ENCODE measurements at places on chromosomes 11 and 22.

- no peak for DNase-seq
These were observed 16.7 kb downstream of the TXN2 start for GRCh38 chr22:36464715-36465231.

DNA sequence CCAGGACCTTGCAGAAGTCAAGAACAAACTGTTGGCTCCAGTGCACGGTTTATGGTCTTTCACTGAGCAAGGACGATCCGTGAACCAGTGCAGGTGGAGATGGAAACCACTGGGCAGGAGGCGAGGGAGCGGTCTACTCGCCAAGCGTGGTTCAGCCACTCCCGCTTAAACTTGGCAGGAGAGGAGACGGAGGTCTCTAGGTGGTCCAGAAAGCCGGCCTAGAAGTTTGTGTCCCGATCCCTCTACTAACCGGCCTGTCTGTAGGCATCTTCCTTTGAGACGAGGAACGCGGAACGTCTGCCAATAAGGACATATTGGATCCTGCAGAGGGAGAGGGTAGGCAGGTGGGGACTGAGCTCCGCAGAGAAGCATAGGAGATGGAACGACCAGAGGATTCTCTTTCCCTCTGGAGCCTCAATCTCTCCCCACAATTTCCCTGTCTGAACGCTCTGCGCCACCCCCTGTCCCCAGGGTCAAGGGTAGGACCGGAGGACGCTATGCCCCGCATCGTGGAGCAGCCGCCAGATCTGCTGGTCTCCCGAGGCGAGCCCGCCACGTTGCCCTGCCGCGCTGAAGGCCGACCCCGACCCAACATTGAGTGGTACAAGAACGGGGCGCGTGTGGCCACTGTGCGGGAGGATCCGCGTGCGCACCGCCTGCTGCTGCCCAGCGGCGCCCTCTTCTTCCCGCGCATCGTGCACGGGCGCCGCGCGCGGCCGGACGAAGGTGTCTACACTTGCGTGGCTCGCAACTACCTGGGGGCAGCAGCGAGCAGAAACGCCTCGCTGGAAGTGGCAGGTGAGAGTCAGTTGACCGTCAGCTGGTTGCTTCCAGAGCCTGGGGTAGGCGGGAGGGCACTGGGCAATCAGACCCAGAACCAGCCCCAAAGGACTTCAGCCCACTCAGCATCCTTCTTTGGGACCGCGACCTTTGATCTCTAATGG, 3.4 kb downstream of the ROBO3 start:
- DNase-seq, result peak; percentile 39

- no peak for DNase-seq
These were observed 87.5 kb downstream of the PRMT3 start for GRCh38 chr11:20474882-20475517.

GRCh38 chr11:46845740-46846509, at the start of gene CKAP5:
TSS of gene CKAP5 (minus strand) at chr11:46846280. CDS start at chr11:46821231, 25,049 bp downstream.
- peak; percentile 92 for DNase-seq

DNA sequence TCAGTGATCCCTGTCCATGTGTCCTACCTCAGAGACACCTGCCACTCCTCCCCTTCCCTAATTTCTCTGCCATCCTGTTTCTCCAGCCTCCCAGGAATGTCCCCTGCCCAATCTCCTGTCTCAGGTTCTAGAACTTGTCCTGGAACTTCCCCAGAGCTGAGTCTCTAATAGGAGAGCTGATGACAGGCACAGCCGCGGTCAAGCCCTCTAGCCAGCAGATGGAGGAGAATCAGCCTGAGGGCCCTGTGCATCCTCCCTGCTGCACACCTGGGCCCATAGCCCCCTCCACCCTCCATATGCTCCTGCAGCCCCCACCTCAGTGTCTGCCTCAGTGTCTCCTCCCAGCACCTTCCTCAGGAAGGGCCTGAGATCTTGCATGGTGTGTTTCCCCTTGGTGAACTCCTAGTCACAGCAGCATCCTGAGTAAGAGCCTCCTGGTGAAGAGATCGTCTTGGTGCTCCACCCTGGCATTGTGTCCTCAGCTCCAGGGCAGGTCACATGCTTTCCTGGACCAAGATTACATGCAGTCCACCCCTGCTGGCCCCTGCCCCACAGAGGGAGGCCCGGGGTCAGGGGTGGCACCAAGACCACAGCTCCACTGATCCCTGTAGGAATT, 43.9 kb upstream of the VPREB1 start:
- no peak for DNase-seq

DNA sequence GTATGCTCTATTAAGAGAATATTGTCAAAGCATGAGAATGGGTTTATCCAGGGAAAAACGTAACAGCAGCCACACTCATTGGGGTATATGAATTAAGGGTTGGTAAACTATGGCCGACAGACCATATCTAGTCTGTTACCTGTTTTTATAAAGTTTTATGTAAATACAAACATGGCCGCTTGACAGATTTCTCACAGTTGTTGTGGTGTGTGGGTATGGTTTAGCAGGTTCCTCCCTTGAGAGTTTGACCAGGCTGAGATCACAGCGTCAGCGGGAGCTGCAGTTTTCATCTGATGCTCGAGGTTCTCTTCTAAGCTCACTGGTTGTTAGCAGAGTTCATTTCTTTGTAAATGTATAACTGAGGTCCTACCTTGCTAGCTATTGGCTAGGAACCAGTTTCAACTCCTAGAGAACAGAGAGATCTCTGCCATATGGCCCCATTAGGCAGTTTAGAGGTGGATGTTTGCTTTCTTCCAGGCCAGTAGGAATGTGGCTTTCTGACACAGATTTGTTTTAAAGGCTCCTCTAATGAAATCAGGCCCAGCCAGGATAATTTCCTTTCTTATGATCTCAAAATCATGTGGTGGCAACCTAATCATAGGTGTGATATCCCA, 45.5 kb upstream of the GRIK4 start:
- no peak for DNase-seq

DNA sequence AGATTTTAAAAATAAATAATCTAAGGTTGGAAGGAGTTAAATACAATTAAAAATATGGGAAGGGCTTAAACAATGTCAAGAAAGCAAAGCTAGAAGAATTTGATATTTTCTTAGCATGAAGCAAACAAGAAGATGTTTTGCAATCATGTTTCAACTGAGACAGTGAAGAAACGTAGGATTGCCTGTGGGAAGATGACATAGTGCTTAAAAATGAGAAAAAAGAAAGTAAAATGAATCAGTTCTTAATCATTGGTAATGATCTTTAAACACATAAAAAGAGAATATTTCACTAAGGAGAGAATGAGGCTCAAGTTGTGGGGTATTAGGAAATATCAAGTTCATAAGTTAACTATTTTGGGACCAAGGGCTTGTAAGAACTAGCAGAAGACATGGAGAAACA, 855.0 kb downstream of the METTL15 start:
- no peak for DNase-seq

All from small intestine (tissue), 16 donors.